ENCODE measurements at places on chromosomes 6 and 20.

DNA sequence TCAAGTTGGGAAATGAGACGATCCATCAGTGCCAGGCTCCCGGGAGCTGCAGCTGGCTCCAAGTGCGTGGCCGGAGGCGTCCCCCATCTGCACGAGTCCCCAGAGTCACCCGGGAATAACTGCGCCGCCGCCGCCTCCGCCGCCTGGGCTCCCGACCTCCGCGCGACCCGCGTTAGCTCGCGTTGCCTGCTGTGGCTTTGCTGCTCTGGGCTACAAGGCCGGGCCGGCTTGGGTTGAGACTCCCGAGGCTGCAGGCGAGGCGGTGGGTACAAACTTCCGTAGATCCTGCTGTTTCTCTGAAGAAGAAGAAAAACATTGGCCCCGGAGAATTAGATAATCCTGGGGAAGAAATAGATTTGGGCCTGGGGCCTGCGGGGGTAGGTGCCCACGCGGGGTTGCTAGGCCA lies 7.4 kb upstream of the LAMP5 start:
- no peak for DNase-seq

DNA sequence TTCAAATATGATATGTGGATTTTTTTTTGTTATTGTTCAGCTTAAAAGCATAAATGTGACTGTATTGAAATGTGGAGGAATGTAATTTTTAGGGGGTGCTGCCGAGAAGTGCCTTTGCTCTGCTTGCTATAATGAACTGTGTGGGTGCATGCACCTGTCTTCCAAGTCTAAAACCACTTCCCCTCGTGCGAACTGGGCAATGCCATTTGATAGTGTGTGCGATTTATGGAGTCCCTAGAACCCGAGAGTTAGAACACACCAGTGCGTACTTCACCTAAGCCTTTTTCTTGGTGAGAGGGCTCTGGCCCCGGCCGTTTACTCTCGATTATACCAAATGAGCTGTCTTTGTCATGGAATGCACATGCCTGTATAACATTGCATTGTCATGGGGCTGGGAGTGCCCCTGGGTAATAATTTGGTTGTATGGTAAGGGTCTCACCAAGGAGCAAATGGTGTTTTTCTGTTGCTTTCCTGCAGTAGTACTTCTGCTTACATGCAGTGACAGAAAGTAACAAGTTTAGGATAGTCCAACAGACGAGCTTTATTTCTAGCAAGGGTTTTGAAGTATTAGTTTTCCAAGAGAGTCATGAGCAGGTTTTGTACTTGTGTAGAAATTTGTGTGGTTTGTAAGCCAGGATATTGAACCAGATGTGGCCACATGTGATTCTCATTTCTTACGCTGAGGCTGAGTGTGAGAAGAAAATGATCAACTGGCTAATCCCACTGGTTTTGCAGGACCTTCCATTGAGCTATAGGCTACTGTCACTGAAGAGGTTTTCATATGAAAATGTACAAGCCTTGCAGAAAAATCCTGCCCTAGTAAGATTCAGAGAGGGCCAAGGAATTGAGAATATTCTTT lies 172.4 kb downstream of the DTNBP1 start:
- DNase-seq, result no peak

DNA sequence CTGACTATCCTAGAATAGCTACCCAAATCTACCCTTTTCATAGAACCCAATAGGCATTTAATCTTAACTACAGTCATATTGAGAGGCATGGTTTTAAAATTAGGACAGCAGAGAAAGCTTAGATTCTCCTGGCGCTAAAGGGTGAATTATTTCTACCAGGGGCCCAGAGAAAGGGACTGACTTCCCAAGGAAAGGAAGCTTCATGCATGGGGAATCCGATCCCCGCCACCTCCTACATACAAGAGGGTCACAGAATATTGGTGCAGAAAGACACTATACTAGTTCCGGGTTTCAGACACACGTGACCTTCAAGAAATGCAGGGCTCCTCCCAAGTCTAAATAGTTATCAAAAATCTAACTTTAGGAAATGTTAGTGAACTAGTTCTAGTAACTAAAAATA lies 130.9 kb downstream of the PRKN start:
- no peak for DNase-seq

- DNase-seq, result no peak
These were observed 23.8 kb downstream of the HLA-DOB start for GRCh38 chr6:32792901-32793435.

GRCh38 chr20:7989379-7989778 lies 30.2 kb downstream of the TMX4 start:
- DNase-seq, result no peak

DNA sequence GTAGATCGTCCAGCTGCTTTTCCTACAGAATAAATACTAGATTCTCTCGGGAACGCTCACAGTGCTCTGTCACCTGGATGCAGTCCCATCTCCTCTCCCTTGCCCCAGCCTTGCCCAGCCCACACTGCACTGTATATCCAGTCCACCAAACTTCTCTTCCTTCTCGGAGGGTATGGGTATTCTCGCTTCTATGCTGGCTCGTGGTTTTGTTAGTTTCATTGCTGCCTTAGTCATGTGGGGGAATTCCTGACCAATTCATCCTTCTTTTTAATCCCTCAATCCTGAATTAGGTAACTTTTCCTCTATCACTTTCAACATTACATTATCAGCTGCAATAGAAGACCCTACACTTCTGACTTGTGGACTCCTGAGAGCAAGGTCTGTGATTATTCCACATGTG lies 252.4 kb downstream of the GMDS start:
- peak; percentile 66 for DNase-seq

GRCh38 chr6:70474751-70475150 lies 61.4 kb downstream of the FAM135A start:
- DNase-seq, result peak; percentile 35

- no peak for DNase-seq
These were observed 2.8 kb upstream of the OOEP start for GRCh38 chr6:73372516-73372915.

DNA sequence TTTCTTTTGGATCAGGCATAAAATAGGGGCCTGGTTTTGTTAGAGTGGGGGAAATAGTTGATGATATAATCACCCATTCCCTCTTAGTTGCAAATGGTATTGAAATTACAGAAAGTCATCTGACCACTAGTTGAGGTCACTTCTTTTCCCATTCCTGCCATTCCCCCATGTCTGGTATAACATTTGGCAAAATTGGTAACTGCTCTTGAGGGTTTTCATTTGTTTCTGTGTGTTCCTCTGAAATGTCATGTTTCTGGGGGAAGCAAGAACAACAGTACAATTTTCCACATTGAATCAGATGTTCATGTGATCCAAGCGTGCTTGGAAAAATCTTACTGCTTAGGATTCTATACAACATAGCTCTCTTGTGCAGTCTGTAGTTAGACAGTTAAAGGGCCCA lies 7.3 kb downstream of the AIG1 start:
- DNase-seq, result peak; percentile 41

- DNase-seq, result no peak
These were observed 35.7 kb downstream of the HBS1L start for GRCh38 chr6:135018941-135019340.

- no peak for DNase-seq
These were observed 49.1 kb downstream of the MAP7 start for GRCh38 chr6:136501096-136501495.

- DNase-seq, result no peak
These were observed 174.0 kb upstream of the AFDN start for GRCh38 chr6:167652701-167653095.
